ENCODE measurements at places on chromosomes 12 and 14.

- DNase-seq: no peak
These were observed 290.4 kb downstream of the SLC16A7 start for GRCh38 chr12:59886131-59886733.

- DNase-seq: peak; percentile 50
These were observed 50.7 kb downstream of the TPCN1 start for GRCh38 chr12:113271853-113272561.

- DNase-seq: peak; percentile 58
These were observed 656 bp downstream of the RAB21 start for GRCh38 chr12:71755146-71755892.

GRCh38 chr14:92938235-92938875 lies 15.4 kb downstream of the CHGA start:
- DNase-seq: no peak

DNA sequence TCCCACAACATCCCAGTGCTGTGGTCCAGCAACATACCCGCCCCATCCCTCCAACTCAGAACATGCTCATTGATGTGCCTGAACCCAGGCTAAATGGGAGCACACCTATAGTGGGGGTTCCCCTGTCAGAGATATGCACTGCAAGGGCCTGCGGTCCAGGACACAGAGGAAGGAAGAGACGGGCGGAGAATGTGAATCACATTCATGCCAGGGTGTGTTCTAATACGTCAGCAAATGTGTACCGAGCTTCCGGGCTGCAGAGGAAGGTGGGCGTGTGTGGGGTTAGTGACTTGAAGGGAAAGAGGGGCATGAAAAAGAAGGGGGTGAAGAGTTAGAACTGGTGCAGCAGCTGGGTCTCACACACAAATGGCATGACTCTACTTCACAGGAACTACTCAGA lies 83.7 kb downstream of the DPF3 start:
- DNase-seq: no peak
